Testis (tissue), 5 donors: ENCODE measurements at places on chromosomes 4 and X. TPM values are rescaled to one million over a fixed set of nuclear protein-coding genes. Genes with fewer than 3 reads are reported as not detected.

The AFM gene
- total RNA-seq, result not detected

The MAGEA9B gene
- total RNA-seq, result 24.6 TPM

The CLTRN gene
- total RNA-seq, result 1.6 TPM

The MSANTD1 gene
- total RNA-seq, result 10.3 TPM

The KCNE5 gene
- total RNA-seq, result 0.79 TPM

The TAF7L gene
- 80.1 TPM for total RNA-seq

The VCX gene
- total RNA-seq, result 71.2 TPM

The RHOXF1 gene
- 35.0 TPM for total RNA-seq

The USP17L10 gene
- total RNA-seq, result not detected

The AMELX gene
- total RNA-seq, result not detected

The SLITRK4 gene
- total RNA-seq, result 1.8 TPM

The WDR17 gene
- total RNA-seq, result 10.2 TPM

The SHOX gene
- 0.16 TPM for total RNA-seq
